ENCODE measurements at places on chromosomes 4 and X. TPM values are rescaled to one million over a fixed set of nuclear protein-coding genes. Genes with fewer than 3 reads are reported as not detected.

DNA sequence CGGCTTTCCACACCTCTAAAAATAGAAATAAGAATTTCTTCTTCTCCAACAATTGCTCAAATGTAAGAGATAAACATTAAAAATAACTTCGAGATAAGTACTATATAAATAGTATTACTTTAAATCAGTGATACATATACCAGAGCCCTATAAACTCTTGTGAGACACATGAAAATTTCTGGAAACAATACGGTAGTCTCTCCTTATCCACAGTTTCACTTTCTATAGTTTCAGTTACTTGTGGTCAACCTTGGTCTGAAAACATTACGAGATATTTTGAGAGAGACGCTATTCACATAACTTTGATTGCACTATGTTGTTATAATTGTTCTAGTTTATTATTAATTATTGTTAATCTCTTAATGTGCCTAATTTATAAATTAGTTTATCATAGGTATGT lies 101.5 kb upstream of the CXXC4 start:
- H3K27me3 ChIP-seq = no peaks in the 10 kb centered on the region
- H3K4me3 ChIP-seq = no peak overlapping the region
- no peak for DNase-seq
- no peaks in the 10 kb centered on the region for H3K36me3 ChIP-seq

GRCh38 chrX:123648028-123648810 lies 84.6 kb downstream of the THOC2 start:
- H3K27ac ChIP-seq = no peak overlapping the region
- peaks cover 4% of the 10 kb centered on the region for H3K4me1 ChIP-seq
- no peaks in the 10 kb centered on the region for H3K36me3 ChIP-seq
- no peaks in the 10 kb centered on the region for H3K27me3 ChIP-seq
- peak; percentile 61 for DNase-seq

GRCh38 chrX:103513476-103514108 lies 5.7 kb downstream of the RAB40A start:
- H3K36me3 ChIP-seq = no peaks in the 10 kb centered on the region
- DNase-seq = no peak
- H3K4me3 ChIP-seq = no peak overlapping the region
- no peaks in the 10 kb centered on the region for H3K27me3 ChIP-seq

The MXD4 gene
- 19.1 TPM for polyA plus RNA-seq

- no peak overlapping the region for H3K27ac ChIP-seq
- no peaks in the 10 kb centered on the region for H3K4me1 ChIP-seq
- H3K36me3 ChIP-seq = no peaks in the 10 kb centered on the region
- H3K4me3 ChIP-seq = no peak overlapping the region
- DNase-seq = no peak
Observed at GRCh38 chr4:168119890-168120289, 27.6 kb downstream of the ANXA10 start.

The TEX13D gene
- not detected for polyA plus RNA-seq

GRCh38 chr4:129176864-129177263 lies 80.9 kb downstream of the C4orf33 start:
- H3K4me3 ChIP-seq = no peak overlapping the region
- no peak for DNase-seq
- no peaks in the 10 kb centered on the region for H3K36me3 ChIP-seq
- no peaks in the 10 kb centered on the region for H3K4me1 ChIP-seq
